ENCODE measurements at places on chromosomes 5 and 9. TPM values are rescaled to one million over a fixed set of nuclear protein-coding genes. Genes with fewer than 3 reads are reported as not detected.
A peak's percentile ranks its signal among the peaks of the same experiment; 100 is the strongest.

Gene C9orf152
- 0.08 TPM for total RNA-seq

DNA sequence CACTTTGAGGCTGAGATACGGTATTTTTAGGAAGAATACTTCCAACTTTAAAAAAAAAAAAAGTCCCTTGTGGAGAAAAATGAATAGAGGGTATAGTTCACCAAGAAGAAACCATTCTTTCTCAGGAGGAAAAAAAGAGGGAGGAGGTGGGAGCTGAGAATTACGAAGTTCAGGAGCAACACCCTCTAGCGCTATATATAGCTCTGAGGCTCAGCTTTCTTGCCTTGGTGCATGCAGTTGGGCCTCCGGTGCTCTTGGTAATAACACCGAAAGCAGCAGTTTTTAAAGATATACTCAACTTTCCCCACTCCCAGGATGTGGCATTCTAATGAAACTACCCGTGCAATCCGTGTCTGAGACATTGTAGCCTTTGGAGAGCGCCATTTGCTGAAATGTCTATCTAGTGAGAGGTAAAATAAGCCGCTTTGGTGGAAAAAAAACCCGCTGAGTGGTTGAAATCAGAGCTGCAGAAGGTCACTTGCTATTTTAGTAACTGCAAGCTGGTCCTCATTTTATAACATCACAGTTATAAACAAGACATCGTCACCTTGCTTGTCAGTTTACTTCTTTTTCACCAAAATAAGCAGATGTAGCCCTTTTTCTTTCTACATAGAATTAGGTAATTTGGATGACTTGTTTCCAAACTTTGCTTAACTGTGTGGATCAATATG is 156.4 kb downstream of the RORB start:
- no peaks in the 10 kb centered on the region for H3K27me3 ChIP-seq
- no peaks in the 10 kb centered on the region for H3K4me1 ChIP-seq
- H3K4me3 ChIP-seq: no peak overlapping the region
- DNase-seq: no peak
- H3K27ac ChIP-seq: no peak overlapping the region
- no peaks in the 10 kb centered on the region for H3K36me3 ChIP-seq

GRCh38 chr5:77952636-77953212 is 176.6 kb upstream of the TBCA start:
- no peak overlapping the region for H3K27ac ChIP-seq
- no peak for DNase-seq
- H3K4me1 ChIP-seq: no peaks in the 10 kb centered on the region
- no peaks in the 10 kb centered on the region for H3K27me3 ChIP-seq
- no peaks in the 10 kb centered on the region for H3K36me3 ChIP-seq

Gene GLRA1
- not detected for total RNA-seq

Gene GAPT
- 1.4 TPM for total RNA-seq

- peak overlapping the region; percentile 32 for H3K27ac ChIP-seq
- no peak for DNase-seq
Measured at GRCh38 chr5:32251871-32252458, 60.8 kb downstream of the MTMR12 start.

Gene EGFLAM
- total RNA-seq: 4.9 TPM

Gene KIF12
- total RNA-seq: 11.5 TPM

Gene ANKRD18A
- total RNA-seq: 0.23 TPM

DNA sequence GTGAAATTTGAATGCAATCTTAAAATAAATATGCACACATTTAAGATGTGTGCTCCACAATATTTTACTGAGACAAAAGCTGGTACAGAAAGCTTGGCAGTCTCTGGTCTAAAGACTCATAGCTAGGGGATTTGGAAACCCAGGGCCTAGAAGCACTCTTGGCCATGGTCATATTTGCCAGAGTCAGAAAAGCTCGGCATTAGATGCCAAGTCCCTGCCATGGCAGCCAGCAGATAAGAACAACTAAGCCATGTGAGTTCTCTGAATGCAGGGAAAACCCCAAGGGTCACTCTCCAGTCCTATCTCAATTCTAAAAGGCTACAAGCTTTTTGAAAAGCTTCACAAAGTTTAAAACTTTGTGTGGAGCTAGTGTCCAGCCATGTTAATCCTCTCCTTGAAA is 119.5 kb downstream of the FAM114A2 start:
- no peaks in the 10 kb centered on the region for H3K4me1 ChIP-seq
- no peak for DNase-seq
- no peaks in the 10 kb centered on the region for H3K27me3 ChIP-seq
- H3K4me3 ChIP-seq: no peak overlapping the region

DNA sequence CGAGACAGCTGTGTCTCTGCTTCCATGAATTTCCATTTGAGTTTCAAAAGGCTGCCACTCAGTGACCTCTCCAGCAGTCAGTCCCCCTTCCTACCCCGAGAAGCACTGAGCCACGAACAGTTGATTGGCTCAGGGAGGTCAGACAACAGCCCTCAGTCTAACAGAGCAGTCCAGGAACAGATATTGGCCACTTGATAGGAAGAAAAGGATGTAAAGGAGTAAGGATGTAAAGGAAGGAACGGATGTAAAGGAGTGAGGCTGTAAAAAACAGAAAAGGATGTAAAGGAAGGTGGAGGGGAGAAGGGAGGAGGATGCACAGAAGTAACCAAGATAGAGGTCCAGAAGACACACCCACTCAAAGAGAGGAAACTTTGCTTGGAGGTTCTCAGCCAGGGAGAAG is 3.2 kb upstream of the NR4A3 start:
- peaks cover 13% of the 10 kb centered on the region for H3K4me1 ChIP-seq
- no peaks in the 10 kb centered on the region for H3K27me3 ChIP-seq

DNA sequence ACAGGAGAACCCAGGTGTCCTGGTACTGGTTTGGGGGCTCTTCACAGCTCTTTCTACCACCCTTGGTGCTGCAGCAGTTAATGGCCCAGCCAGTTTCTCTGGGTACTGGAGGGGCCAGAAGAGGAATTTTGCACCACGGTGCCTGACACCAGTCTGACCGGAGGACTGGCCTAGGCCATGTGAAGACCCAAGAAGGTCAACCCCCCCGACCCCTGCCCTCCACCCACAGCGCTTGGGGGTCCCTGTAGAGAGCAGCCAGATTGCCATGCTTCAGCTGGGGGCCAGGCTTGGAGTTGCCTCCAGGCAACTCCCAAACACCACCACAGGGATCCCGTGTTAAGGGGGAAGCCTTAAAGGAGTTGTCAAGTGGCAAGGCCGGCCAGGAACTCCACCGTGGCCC is 6.2 kb downstream of the ARSI start:
- DNase-seq: no peak
- no peak overlapping the region for H3K4me3 ChIP-seq
- peaks cover under 1% of the 10 kb centered on the region for H3K27me3 ChIP-seq
- H3K36me3 ChIP-seq: no peaks in the 10 kb centered on the region
- no peak overlapping the region for H3K27ac ChIP-seq

DNA sequence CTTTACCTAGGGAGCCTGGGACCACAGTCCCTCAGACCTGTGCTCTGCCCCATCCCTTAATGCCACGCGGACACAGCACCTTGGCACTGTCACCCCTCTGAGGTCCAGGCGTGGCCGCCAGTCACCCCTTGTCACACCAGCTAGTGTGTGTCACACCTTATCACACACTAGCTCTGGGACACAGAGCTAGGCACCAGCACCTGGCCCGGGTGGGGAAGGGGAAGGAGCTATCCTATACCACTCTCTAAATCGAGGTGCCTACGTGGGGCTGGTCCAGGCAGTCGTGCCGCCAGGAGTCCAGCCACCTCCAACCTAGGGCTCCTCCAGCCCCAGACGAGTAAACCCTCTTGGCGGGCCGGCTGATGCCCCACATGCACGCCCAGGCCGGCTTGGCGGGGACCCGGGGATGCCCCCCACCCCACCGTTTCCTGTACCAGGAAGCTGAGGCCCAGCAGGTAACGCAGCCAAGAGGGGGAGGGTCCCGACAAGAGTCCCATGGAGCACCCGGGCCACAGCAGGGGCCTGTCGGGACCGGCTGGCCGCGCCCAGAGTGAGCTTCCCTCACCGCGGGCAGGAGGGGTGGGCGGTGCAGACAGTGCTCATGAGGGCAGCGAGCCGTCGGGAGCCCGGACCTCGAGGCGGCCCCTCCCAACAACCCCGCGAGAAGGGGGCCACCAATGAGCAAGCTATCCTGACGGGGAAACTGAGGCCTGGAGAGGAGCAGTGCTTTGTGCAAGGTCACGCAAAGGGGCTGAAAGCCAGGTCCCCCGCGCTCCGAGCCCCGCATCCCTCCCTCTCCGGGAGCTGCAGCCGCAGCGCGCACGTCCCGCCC is 550 bp downstream of the CORO2A start:
- no peak overlapping the region for H3K27ac ChIP-seq
- peak overlapping the region; percentile 53 for H3K4me3 ChIP-seq
- H3K4me1 ChIP-seq: peaks cover 22% of the 10 kb centered on the region

Gene GPX3
- 72.9 TPM for total RNA-seq

DNA sequence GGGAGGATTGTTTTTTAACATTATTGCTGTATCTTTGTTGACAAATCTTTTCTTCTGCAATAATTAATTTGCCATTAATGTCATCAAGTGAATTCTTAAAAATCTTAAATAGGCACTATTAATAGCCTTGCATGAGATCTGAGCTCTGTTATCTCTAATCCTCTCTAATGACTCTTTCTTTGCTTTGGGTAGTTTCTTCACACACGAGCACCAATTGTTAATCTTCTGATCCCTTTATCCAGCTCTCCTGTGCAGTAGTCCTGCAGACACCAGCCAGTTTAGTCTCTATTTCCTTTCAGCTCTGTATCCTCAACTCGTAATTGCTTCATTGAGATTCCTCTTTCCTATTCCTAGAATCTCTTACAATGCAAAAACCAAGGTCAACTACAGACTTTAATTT is 8.1 kb downstream of the SPINK14 start:
- no peaks in the 10 kb centered on the region for H3K36me3 ChIP-seq
- no peaks in the 10 kb centered on the region for H3K4me1 ChIP-seq
- no peak overlapping the region for H3K4me3 ChIP-seq
- H3K27me3 ChIP-seq: no peaks in the 10 kb centered on the region
- H3K27ac ChIP-seq: no peak overlapping the region

DNA sequence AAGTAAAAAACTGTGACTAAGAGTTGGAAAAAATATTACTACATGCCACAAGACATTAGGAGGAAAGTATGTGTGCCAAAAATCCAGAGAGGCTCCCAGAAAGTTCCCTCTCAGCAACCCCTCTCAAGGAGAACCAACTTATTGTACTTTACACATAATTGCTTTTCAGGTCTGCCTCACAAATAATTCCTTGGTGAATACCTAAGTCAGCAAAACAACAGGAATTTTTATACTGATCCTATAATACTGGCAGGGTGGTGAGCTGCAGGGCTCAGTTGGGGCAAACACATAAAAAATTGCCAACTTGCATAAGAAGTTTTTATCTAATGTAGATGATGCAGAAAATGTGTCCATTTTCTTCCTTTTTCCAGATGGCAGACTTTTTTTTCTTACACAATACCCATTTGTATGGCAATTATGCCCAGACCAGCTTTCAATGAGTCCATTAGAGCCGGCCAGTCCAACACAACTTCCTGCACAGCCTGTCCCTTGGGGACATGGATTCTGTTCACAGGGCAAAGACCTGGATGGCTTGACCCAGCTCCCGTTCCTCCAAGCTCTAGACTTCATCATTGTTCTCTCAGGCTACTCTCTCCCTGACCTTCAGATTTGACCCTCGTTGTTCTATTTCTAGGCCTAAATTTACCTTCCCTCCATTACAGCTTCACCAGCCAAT is 31.3 kb downstream of the MARCHF3 start:
- DNase-seq: no peak
- H3K4me3 ChIP-seq: no peak overlapping the region
- no peaks in the 10 kb centered on the region for H3K27me3 ChIP-seq
- no peaks in the 10 kb centered on the region for H3K36me3 ChIP-seq
- H3K27ac ChIP-seq: no peak overlapping the region
- no peaks in the 10 kb centered on the region for H3K4me1 ChIP-seq

GRCh38 chr5:153559926-153560325 is 69.5 kb downstream of the GRIA1 start:
- no peak overlapping the region for H3K27ac ChIP-seq
- no peak for DNase-seq
- H3K4me1 ChIP-seq: peaks cover 6% of the 10 kb centered on the region
- peaks cover 2% of the 10 kb centered on the region for H3K27me3 ChIP-seq
- H3K36me3 ChIP-seq: no peaks in the 10 kb centered on the region

DNA sequence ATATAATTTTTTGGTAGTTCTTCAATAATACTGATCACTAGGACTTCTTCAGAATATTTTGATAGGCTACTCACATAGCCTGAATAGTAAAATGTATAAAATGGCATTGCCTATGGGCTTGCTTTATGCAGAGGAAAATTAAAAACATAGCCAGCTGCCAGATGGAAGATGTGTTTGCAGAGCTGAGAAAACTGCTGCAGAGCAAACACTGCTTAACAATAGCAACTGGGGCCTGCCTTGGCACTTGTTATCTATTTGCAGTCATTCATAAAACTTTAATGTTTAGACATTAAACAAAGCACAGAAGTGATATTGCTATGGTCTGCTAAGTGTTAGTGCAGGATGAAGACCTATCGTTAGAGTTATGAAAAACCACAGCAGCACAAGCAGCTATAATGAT is 151.5 kb upstream of the SMC2 start:
- no peaks in the 10 kb centered on the region for H3K4me1 ChIP-seq
- H3K4me3 ChIP-seq: no peak overlapping the region
- H3K27me3 ChIP-seq: no peaks in the 10 kb centered on the region
- no peak for DNase-seq

GRCh38 chr9:131856105-131856504 is 116.2 kb upstream of the RAPGEF1 start:
- no peak overlapping the region for H3K27ac ChIP-seq
- no peaks in the 10 kb centered on the region for H3K4me1 ChIP-seq
- H3K36me3 ChIP-seq: no peaks in the 10 kb centered on the region
- no peak overlapping the region for H3K4me3 ChIP-seq
- H3K27me3 ChIP-seq: no peaks in the 10 kb centered on the region

GRCh38 chr5:131649161-131649560 is 14.1 kb upstream of the RAPGEF6 start:
- peaks cover 5% of the 10 kb centered on the region for H3K36me3 ChIP-seq
- H3K4me3 ChIP-seq: no peak overlapping the region
- peaks cover 12% of the 10 kb centered on the region for H3K4me1 ChIP-seq
- DNase-seq: no peak

DNA sequence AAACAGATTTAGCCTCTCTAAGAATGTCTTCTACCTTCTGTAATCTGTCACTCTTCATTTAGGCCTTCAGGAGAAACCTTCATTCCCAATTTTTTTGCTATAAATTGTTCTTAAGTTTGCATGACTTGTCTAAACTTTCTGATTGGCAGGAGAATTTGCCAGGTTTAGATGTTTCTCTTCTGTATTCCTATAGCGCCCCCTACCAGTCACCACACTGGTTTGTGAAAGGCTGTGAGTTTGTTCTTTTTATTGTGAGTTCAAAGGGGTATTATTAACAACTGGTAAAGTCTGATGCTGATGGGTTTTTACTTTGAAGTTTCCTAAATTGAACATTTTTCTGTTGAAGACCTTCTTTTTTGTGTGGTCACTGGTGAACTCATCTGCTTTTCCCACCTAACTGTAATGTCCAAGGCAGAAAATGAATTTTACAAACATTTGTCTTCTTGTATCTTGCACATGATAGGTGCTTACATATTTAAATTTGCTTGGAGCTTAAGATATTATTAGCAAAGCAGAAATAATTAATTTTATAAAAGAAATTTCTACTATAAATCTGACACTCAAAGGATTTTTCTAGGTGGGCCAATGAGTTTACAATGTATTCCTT is 18.4 kb upstream of the F2RL2 start:
- no peak overlapping the region for H3K27ac ChIP-seq
- no peaks in the 10 kb centered on the region for H3K27me3 ChIP-seq
- peaks cover 2% of the 10 kb centered on the region for H3K4me1 ChIP-seq
- peaks cover 23% of the 10 kb centered on the region for H3K36me3 ChIP-seq
- peak; percentile 73 for DNase-seq

Gene C9orf153
- total RNA-seq: 0.67 TPM
